ENCODE measurements at places on chromosomes 3 and 15.

- no peak for DNase-seq
Observed at GRCh38 chr15:39534996-39535395, 45.9 kb upstream of the THBS1 start.

- DNase-seq: no peak
Observed at GRCh38 chr3:113255100-113255853, 43.9 kb downstream of the BOC start.

- no peak for DNase-seq
Observed at GRCh38 chr3:14463330-14464140, 61.1 kb downstream of the SLC6A6 start.

DNA sequence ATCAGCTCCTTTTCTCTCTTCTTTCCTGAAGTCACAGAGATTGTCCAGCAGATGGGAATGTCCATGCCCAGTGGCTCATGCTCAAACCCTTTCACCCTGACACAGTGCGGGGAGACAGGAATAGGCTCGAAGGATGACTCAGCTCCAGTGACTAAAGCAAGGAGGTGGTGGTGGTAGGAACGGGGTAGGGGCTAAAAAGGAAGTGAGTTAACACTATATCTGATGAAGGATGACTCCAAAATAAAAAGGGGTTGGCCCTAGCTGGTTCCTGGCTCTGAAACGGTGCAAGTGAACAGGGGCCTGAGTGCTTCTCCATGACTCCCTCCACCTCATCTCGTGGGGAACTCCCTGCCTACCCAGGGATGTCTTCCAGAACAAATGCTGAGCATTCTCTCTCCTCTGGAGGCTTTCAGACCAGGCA lies 167.4 kb upstream of the LPP start:
- no peak for DNase-seq

- DNase-seq: no peak
Observed at GRCh38 chr3:116141724-116142123, 303.6 kb downstream of the LSAMP start.

Data from BE2C (cell line).